Activated CD8-positive, alpha-beta T cell treated with anti-CD3 and anti-CD28 coated beads for 36 hours (primary cell): ENCODE measurements at places on chromosomes 5 and 9. TPM values are rescaled to one million over a fixed set of nuclear protein-coding genes. Genes with fewer than 3 reads are reported as not detected.

ISL1 gene
- not detected for total RNA-seq

GRCh38 chr5:169347786-169348185 is 46.8 kb upstream of the SLIT3 start:
- H3K4me1 ChIP-seq = no peaks in the 10 kb centered on the region
- H3K4me3 ChIP-seq = no peak overlapping the region
- H3K36me3 ChIP-seq = no peaks in the 10 kb centered on the region
- peaks cover 10% of the 10 kb centered on the region for H3K27me3 ChIP-seq
- no peak overlapping the region for H3K27ac ChIP-seq

- no peaks in the 10 kb centered on the region for H3K27me3 ChIP-seq
- no peak overlapping the region for H3K27ac ChIP-seq
- H3K36me3 ChIP-seq = no peaks in the 10 kb centered on the region
- H3K4me3 ChIP-seq = no peak overlapping the region
- peak; percentile 60 for DNase-seq
These were observed 62.6 kb downstream of the NEK6 start for GRCh38 chr9:124320062-124320973.

GRCh38 chr5:122984425-122984824 is 52.1 kb downstream of the PPIC start:
- H3K27me3 ChIP-seq = peaks cover 2% of the 10 kb centered on the region
- DNase-seq = no peak
- no peaks in the 10 kb centered on the region for H3K36me3 ChIP-seq
- no peaks in the 10 kb centered on the region for H3K4me1 ChIP-seq

- H3K27ac ChIP-seq = peak overlapping the region; percentile 35
- no peaks in the 10 kb centered on the region for H3K36me3 ChIP-seq
- H3K27me3 ChIP-seq = no peaks in the 10 kb centered on the region
- peaks cover 9% of the 10 kb centered on the region for H3K4me1 ChIP-seq
- no peak overlapping the region for H3K4me3 ChIP-seq
- no peak for DNase-seq
These were observed 40.4 kb upstream of the FGF1 start for GRCh38 chr5:142726188-142726731.
